Astrocyte of the hippocampus (primary cell): ENCODE measurements at places on chromosomes 2 and 18.

DNA sequence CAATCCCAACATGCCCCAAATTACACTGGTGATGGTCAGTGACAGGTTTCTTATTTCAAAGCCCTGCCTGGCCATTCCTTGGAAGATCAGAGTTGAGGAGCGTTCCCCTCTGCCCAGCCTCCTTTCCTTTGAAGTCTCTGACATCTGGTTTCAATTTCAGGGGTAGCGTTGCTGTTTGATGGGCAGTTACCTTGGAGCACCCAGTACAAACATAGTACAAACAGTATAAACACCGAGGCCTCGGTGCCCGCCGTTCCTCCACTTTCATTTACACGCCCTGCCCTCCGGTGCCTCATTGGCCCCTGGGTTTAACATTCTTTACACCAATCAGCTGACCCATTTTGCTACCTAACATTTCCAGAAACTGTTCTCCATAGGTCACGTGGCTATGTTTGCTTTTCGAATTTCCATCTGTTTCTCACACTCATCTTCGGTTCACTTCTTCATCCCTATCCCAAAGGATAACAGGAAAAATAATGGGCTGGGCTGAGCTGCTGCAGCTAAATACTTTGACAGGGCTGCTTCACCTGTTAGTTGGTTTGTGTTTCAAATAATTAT, 65.6 kb downstream of the NRP2 start:
- DNase-seq: peak; percentile 57

DNA sequence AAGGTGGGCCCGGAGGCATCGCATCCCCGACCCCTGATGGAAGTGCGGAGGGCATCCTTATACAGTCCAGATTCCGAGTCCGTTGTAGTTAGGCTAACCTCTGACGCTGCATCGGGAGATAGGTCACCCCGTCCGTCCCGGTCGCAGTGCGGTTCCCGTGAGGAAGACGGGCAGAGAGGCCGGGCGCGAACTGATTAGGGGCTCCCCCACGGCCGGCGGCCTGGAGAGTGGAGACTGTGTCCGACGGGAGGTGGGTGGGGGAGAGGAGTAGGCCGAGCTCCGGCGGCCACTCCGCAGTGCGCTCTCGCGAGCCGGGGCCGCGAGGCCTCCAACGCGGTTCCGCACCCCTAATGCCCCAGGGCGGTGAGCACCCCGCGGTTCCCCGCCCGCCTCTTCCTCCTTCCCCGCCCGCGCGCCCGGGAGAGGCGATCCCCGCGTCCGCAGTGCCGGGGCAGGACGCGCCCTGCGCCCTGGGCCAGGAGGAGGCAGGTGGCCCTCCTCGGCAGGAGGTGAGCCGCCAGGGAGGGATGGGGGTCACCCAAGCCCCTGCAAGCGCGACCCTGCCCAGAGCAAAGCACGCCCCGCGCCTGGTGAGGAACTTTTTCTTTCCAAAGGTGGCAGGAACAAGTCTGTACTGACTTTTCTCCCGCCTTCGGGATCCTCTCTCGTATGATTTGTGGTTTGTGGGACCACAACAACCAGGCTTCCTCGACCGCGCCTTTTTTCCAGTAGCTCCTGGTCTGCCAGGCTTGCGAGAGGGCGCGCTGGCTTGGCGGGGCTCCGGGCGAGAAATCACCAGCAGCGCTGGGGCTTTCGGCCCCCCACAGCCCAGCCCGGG, 1.4 kb upstream of the SP5 start:
- peak; percentile 15 for DNase-seq

DNA sequence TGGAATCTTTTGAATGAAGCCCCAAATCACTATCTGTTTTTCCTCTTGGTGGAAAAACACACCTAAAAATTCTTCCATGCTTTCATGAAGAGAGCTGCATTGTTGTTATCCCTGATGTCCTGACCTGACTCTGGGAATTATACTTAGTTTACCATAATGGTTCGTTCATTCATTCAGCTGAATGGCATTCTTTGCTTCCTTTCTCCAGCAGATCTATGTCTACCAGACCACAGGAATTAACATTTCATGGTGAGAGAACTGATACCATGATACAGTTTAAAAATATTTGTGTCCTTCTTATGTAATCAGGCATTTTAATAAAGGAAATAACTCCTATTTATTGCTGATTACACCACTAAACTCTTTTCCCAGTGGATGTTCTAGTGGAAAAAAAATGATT, 11.1 kb upstream of the SLC4A10 start:
- DNase-seq: peak; percentile 62

GRCh38 chr18:47870605-47871004, 59.9 kb downstream of the SMAD2 start:
- DNase-seq: no peak

GRCh38 chr18:45456090-45457021, 158.9 kb upstream of the SLC14A2 start:
- DNase-seq: no peak

- peak; percentile 23 for DNase-seq
Observed at GRCh38 chr2:120738117-120738516, 2.4 kb downstream of the GLI2 start.

- no peak for DNase-seq
Observed at GRCh38 chr2:221529177-221529942, 42.7 kb downstream of the EPHA4 start.

- DNase-seq: no peak
Observed at GRCh38 chr2:162390801-162391200, 46.9 kb downstream of the GCA start.

GRCh38 chr2:80393991-80394390, 89.4 kb upstream of the LRRTM1 start:
- DNase-seq: no peak

DNA sequence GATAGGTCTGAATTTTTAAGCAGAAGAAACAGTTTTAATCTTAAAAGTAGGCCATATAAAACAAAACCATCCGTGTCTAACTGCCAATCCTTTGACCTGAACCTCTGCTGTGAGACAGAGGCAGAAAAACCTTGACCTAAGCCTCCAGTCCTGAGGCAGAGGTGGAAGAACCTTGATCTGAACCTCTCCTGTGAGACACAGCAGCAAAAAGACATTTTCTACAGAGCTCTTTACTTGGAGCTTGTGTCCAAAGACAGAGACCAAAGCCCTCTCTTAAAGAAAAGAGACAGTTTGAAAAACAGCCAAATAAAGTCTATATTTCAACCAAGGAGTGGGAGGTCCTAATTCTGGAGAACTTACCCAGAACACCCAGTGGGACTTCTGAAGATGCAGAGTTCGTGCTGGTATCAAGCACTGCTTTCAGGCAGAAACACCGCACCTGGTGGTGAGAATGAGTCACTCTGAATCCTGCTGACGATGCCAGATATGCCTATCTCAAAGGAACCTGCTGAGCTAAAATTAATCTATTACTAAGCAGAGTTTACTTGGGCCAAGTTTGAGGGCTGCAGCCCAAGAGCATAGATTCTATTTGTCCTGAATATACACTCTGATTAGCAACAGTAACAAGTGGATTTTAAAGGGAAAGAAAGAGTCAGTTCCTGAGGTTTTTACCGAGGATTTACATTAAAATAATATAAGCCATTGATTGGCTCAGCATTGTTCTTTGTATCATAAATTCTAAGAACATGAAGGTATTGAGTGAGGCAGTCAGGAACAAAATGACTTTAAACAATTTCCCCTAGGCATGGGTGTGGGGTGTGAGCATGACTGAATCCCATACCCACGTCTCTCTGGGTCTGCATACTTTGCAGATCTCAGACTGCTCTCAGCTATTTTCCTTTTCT, 806.4 kb downstream of the TRIB2 start:
- DNase-seq: peak; percentile 62

DNA sequence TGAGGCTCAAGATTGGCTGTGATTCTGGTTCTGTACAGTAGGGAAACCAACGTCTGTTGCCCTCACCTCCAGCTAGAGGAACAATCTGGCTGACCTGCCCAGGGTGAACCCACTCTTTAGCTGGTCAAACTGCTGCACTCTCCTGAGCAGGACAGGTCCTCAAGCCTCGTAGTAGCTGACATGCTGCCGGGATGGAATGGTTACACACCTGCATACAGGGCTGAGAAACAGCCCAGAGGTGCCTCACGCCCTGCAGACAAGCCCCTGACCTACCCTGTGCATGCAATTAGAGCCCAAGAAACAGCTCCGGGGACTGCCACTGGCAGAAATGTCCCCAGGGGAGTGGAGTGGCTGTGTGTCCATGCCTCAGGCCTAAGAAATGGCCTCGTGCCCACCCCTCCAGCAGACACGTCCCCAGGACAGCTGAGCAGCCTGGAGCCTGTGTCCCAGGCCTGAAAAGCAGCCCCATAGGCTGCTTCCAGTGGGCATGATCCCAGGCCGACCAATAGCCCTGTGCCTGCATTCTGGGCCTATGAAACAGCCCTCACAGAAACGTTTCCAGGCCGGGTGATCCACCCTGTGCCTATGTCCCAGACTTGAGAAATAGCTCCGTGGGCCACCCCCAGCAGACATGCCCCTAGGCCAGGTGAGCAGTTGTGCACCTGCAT, 25.4 kb downstream of the BOLL start:
- DNase-seq: no peak

- DNase-seq: peak; percentile 77
Observed at GRCh38 chr2:100588071-100588786, 25.4 kb downstream of the PDCL3 start.

GRCh38 chr2:72147303-72147971, at the start of gene CYP26B1:
Gene CYP26B1 (minus strand): TSS chr2:72147862. CDS start chr2:72147834, 28 bp downstream.
- DNase-seq: peak; percentile 41

DNA sequence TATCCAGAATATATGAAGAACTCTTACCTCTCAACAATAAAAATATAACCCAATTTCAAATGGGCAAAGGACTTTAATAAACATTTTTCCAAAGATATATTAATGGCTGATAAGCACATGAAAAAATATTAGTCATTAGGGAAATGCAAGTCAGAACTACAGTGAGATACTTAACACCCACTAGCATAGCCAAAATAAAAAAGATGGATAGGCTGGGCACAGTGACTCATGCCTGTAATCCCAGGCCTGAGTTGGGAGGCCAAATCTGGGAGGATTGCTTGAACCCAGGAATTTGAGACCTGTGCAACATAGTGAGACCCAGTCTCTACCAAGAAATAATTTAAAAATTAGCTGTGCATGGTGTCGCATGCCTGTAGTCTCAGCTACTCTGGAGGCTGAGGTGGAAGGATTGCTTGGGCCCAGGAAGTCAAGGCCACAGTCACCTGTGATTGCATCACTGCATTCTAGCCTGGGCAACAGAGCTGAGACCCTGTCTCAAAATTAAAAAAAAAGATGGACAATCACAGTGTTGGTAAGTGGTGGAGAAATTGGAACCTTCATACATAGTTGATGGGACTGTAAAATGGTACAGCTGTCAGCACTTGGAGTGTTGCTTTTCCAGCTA, 25.1 kb downstream of the MARCHF7 start:
- no peak for DNase-seq

- DNase-seq: peak; percentile 44
Observed at GRCh38 chr2:105287692-105288091, 41.8 kb downstream of the TGFBRAP1 start.
